Endothelial cell of coronary artery (primary cell): ENCODE measurements at places on chromosomes 2 and 18. TPM values are rescaled to one million over a fixed set of nuclear protein-coding genes. Genes with fewer than 3 reads are reported as not detected.

The PCARE gene
- total RNA-seq, result under 0.01 TPM in 1 of 2 replicates, not detected in the other

The SCN1A gene
- total RNA-seq, result under 0.01 TPM in 1 of 2 replicates, not detected in the other

The ELOA2 gene
- not detected in 2 replicates for total RNA-seq

The POMC gene
- 0.09 and 0.66 TPM in 2 replicates for total RNA-seq

The HES6 gene
- total RNA-seq, result 2.3 and 3.1 TPM in 2 replicates

The KHK gene
- 1.2 and 2.0 TPM in 2 replicates for total RNA-seq

The SERPINB2 gene
- 0.09 and 30.7 TPM in 2 replicates for total RNA-seq

The DLX2 gene
- total RNA-seq, result not detected in 2 replicates

The IL37 gene
- not detected in 2 replicates for total RNA-seq

The UPP2 gene
- total RNA-seq, result not detected in 2 replicates

The RAB1A gene
- 95.7 and 104 TPM in 2 replicates for total RNA-seq

The FOXI3 gene
- not detected in 2 replicates for total RNA-seq

The EMX1 gene
- total RNA-seq, result not detected in 2 replicates

The OR6B2 gene
- total RNA-seq, result not detected in 2 replicates

The CD226 gene
- total RNA-seq, result 0.09 TPM in 2 replicates

The HAT1 gene
- total RNA-seq, result 29.8 and 39.5 TPM in 2 replicates

The UGT1A3 gene
- total RNA-seq, result not detected in 2 replicates

The POTEE gene
- total RNA-seq, result 0.09 and 0.19 TPM in 2 replicates

The SLC4A1AP gene
- total RNA-seq, result 25.8 and 26.7 TPM in 2 replicates

The TMEM178A gene
- 0.36 and 0.56 TPM in 2 replicates for total RNA-seq
